ENCODE measurements at places on chromosomes 2 and 18.

DNA sequence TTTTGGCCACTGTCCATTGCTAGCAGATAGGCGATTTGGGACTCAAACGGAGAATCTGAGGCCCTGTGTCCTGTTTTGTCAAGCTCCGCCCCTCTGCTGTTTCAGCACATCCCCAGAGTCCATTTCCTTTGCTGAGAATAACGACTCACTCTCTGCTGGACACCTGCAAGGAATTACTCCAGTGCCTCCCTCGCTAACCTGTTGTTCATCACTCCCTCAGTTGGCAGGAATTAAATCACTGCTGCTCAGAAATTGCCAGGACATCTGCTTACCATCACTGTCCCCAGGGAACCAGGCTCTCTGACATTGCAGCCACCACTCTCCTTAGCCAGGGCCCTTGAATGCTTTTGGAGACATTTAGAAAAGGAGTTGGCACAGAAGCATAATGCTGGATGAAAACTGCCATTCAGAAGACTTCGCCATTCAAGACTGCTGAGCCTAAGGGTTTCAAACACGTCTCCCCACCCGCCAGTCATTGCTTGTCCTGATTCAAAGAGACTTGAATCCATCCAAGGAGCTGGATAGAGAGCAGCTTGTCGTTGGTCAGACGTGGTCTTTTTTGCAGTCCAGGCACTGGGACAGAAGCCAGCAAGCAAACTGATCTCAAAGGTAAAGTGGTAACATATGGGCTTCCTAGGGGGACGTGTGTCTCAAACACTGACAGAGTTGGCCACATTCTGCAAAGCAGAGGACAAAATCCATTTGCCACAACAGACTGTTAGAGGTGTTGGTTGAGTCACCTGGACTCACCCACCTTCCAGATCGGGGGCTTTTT lies 155.3 kb downstream of the UXS1 start:
- DNase-seq: no peak

- no peak for DNase-seq
Measured at GRCh38 chr18:31610286-31611205, 18.9 kb downstream of the TTR start.

DNA sequence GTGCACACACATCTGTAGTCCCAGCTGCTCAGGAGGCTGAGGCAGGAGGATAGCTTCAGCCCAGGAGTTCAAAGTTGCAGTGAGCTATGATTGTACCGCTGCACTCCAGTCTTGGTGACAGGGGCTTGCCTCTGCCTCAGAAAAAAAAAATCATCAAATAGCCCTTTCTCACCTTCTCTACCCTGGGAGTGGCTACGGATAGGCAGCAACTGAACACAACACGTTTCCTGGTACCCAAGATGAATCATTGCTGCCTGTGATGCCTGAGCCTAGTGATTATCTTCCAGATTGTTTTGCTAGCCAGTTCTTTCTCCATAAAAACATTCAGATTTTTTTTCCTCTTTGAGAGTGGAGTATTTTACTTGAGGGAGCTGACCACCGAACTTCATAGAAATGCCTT lies 13.5 kb downstream of the INPP4A start:
- peak; percentile 60 for DNase-seq

DNA sequence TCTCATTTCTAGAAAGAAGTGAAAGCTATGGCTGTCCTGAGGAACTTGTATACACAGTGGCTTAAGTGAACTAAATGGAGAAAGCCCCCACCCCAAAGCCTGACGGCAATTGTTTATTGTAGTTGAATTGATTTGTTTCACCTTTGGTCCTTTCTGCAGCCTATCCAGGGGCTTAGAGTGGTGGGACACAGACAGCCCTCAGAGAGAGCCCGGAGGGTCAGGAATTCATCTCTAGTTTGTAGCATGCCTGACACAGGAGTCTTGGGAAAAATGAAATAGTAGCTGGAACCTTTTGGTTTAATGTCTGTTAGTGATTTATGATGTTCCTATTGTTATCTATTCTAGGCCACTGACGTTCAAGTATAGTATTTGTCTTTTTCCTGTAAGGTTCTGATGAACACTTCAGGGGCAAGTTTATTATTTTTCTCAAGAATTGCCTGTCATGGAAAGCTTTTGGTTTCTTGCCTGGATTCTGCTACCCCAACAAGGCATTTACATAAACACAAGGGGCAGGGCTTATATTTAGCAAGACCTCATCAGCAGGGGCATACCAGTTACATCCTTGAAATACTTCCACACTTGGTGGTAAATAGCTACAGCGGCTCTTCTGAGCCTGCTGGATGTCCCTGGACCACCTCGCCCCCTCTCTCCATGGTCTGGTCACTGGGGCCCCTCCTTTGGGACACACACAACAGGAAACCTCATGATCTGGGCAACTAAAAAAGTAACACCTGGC lies 44.4 kb downstream of the KCNE4 start:
- DNase-seq: peak; percentile 32

GRCh38 chr2:51612387-51612786 lies 580.5 kb upstream of the NRXN1 start:
- DNase-seq: no peak
